ENCODE measurements at places on chromosomes 12 and 14.

GRCh38 chr12:92469837-92470236 lies 233.0 kb upstream of the PLEKHG7 start:
- DNase-seq = no peak

- peak; percentile 92 for DNase-seq
Measured at GRCh38 chr14:64762044-64763034, 58.1 kb downstream of the PLEKHG3 start.

- DNase-seq = no peak
Measured at GRCh38 chr14:97219431-97220017, 422.3 kb downstream of the VRK1 start.

DNA sequence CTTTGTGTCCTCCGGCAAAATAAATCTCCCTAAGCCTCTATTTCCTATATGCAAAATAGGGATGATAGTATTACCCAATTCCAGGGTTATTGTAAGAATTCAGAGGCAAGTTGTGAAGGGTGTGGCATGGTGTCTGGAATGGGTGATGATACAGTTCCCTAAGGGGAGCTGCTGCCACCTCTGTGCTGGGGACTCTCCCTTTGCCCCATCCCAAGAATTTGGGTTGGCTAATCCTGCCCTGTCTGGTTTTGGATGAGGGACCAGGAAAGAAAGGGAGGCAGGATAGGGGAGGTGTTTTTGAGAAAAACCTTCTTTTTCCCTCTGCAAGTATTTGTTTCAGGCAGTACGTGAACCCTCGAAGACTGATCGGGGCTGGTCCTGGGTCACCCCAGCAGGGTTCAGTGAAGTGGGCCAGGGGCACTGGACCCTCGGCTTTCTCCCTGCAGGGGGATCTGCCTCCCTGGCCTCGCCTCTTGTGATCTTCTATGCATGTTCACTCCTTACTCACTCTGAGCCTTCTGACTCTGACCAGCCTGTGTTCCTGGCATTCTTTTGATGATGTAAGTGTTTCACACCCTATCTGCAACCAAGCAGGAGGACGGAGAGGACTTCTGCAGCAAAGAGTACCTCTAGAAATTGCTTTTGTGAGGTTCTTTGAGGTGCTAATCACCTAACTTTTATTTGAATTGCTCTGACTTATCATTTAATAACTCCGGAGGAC lies 60.8 kb downstream of the RASSF3 start:
- DNase-seq = no peak

DNA sequence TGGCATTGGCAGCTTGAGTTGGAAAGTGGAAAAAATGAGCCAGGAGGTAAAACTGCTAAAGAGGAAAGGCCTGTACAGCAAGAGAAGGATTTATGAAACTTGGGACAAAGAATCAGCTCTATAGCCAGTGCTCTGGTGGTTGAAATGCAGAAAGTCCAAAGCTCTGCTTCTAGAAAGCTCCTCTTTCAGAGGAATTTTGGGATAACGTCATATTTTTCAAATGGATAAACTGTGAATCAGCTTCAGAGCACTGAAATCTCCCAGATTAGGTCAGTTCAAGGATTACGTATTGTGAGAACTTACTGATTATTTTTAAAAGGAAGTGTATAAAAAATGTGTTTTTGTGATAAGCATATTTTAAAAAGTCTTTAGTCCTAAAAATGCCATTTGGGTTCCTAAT lies 203.1 kb upstream of the CNOT2 start:
- DNase-seq = no peak

All from posterior vena cava (tissue), 2 donors.